ENCODE measurements at places on chromosomes 6 and 20. TPM values are rescaled to one million over a fixed set of nuclear protein-coding genes. Genes with fewer than 3 reads are reported as not detected.

- no peak for DNase-seq
Observed at GRCh38 chr6:117961301-117961700, 54.2 kb downstream of the SLC35F1 start.

- DNase-seq: peak; percentile 66
Observed at GRCh38 chr6:44268095-44268628, 2.1 kb upstream of the TMEM151B start.

- DNase-seq: no peak
Observed at GRCh38 chr6:136514591-136514990, 35.6 kb downstream of the MAP7 start.

HRH3 gene
- not detected for total RNA-seq

- DNase-seq: no peak
Observed at GRCh38 chr6:169341706-169342105, 88.1 kb upstream of the THBS2 start.

DNA sequence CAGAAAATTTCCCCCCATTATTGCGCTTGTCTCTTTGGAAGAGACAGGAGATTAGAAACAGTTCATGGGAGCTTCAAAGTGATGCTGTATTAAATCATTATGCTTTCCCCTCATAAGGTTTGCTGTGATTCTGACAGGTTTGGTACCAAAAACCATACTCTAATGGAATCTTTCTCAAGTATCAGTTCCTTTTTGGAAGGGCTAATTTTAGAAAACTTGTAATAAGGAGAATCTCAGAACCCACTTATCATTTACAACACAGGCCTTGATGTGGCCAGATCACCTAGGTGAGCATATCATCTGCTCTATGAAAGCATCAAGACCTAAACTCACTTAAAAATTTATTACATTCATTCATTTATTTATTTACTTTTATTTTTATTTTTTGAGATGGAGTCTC, 51.2 kb downstream of the TP53INP2 start:
- no peak for DNase-seq

- DNase-seq: no peak
Observed at GRCh38 chr6:76250666-76251065, 178.2 kb upstream of the IMPG1 start.

MYCT1 gene
- total RNA-seq: 2.9 TPM

GRCh38 chr6:31293343-31293742, 21.5 kb upstream of the HLA-C start:
- DNase-seq: peak; percentile 26

MROH8 gene
- total RNA-seq: 1.3 TPM

SPINT3 gene
- total RNA-seq: not detected

GRCh38 chr6:44056392-44057237, 70.6 kb downstream of the MRPL14 start:
- DNase-seq: peak; percentile 88

- no peak for DNase-seq
Observed at GRCh38 chr6:38799529-38800184, 84.5 kb downstream of the DNAH8 start.

- peak; percentile 64 for DNase-seq
Observed at GRCh38 chr20:4720041-4720976, 1.4 kb upstream of the PRND start.

GRCh38 chr6:167292301-167293087, 1.4 kb downstream of the UNC93A start:
- no peak for DNase-seq

- DNase-seq: no peak
Observed at GRCh38 chr6:89251170-89251569, 34.0 kb upstream of the GABRR1 start.

GRCh38 chr6:106168097-106168888, 82.2 kb downstream of the PRDM1 start:
- no peak for DNase-seq

DNA sequence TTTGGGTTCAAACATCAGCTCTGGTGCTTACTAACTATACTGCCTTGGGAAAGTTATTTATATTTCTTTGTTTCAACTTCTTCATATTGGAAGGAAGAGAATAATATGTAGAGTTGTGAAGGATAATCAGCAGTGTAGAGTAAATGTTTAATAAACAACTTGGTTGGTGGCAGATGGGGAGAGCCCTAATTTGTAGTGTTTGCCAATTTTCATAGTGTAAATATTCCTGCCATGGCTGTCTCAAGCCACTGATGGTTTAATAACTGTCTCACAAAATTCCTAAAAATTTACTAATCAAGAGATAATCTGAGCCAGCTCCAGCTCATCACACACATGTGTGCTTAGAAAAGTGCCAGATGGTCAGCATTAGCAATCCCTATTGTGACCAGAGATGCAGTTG, at the start of gene OR2H2:
Gene OR2H2, plus strand, starts transcription at position 301 of the 400 bp plus-strand sequence. CDS start 2,824 bp downstream, outside the sequence.
- DNase-seq: no peak

DNA sequence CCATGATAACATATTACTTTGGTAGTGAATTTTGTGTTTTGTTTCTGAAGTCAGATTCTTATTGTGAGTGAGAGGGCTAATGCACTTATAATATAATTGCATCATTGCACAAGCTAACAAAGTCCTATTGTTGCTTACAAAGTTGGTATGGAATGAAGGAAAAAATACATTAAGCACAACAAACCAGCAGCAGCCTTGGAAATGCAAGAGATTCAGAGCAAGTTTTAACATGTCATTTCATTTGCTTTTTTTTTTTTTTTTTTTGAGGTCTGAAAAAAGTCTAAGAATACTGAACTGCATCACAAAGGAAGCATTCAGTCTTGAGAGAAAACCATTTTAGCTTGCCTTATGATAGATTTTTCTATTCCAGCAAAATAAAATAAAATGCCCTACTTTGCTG, 57.6 kb downstream of the PLCB4 start:
- no peak for DNase-seq

CAGE1 gene
- not detected for total RNA-seq

CCN6 gene
- not detected for total RNA-seq

DNA sequence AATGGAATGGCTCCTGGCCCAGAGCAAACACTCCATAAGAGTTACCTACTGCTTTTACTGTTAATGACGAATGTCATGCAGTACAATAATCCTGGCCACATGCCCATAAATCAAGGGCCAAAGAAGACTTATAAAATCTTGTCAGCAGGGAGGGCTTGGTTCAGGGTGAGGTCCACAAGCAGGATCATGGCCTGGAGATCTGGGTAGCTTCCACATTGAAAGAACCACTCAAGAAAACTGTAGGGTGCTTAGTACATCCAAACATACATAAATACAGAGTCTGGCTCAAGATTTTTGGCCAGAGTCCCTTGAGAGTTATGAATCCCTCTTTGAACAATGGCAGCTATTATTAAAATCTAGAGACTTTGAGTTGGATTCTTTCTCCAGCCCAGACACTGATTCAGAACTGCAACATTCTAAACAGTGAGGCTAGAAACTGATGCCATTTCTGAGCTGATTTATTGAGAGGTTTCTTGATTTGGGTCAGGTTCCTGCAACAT, 188.7 kb downstream of the CDC5L start:
- no peak for DNase-seq

CST4 gene
- not detected for total RNA-seq

- no peak for DNase-seq
Observed at GRCh38 chr6:43481591-43482236, 4.3 kb downstream of the TJAP1 start.

SLC17A2 gene
- not detected for total RNA-seq
